ENCODE measurements at places on chromosomes 5 and 9. TPM values are rescaled to one million over a fixed set of nuclear protein-coding genes. Genes with fewer than 3 reads are reported as not detected.

GRCh38 chr9:131511416-131511815, 8.7 kb downstream of the POMT1 start:
- no peak overlapping the region for H3K4me3 ChIP-seq
- H3K36me3 ChIP-seq = peaks cover 51% of the 10 kb centered on the region
- H3K27me3 ChIP-seq = no peaks in the 10 kb centered on the region
- H3K27ac ChIP-seq = no peak overlapping the region
- peaks cover 18% of the 10 kb centered on the region for H3K4me1 ChIP-seq

- H3K27me3 ChIP-seq = no peaks in the 10 kb centered on the region
- no peaks in the 10 kb centered on the region for H3K36me3 ChIP-seq
- H3K27ac ChIP-seq = no peak overlapping the region
- DNase-seq = no peak
Observed at GRCh38 chr9:136616948-136617695, 45.6 kb upstream of the EGFL7 start.

DNA sequence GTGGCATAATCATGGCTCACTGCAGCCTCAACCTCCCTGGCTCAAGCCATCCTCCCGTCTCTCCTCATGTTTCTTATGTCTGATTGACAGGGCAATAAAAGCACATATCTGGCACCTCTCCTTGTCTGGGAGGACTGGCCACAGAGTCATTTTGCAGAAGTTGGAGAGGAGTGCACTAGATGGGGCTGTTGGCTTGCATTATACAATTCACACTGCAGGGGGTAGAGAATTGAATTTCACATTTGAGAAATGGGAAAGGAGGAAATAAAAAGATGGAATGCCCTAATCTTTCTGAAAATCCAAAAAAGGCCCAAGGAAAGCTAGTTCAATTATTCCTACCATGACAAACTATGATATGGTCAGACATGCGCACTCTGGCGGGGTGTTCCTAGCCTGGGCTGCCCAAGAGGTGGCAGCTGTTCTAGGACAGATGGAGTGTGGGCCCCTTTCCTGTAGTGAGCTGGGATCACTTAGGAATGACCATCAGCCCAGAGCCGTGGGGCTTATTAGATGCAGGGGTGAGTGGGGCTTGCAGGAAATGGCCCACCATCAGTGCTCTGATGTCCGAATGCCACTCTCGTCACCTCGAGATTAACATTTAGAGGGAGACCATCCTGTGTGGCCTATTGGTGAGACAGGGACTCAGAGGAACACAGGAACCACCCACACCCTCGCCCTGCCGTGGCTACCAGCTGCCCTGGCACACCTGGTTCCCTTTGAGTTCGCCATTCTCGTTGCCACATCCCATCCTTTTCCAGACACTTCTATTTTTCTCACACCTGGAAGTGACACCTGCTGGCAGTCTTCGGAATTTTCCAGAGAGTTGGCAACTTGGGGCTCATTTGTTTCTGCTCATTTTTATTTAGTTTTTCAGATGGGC, 21.8 kb upstream of the ANKRD18A start:
- H3K4me1 ChIP-seq = no peaks in the 10 kb centered on the region
- no peak overlapping the region for H3K27ac ChIP-seq
- DNase-seq = no peak

DNA sequence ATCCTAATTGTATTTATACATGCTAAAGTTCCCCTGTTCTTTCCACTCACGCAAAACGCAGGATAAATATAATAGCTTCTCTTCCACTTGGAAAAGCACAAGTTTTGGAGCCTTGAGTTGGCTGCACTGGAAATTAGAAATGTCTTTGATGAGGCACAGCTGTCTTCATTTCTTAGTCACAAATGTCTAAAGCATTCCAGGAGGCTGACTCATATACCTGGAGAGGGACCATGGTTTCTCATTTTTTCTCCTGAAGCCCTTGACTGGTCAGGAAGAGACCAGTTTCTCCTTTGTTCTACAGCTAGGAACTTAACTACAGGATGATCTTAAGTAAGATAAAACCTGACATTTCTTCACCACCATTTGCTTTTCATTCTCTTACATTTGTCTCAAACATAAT, 16.2 kb downstream of the MTX3 start:
- H3K4me3 ChIP-seq = no peak overlapping the region
- H3K27ac ChIP-seq = no peak overlapping the region
- DNase-seq = no peak
- no peaks in the 10 kb centered on the region for H3K4me1 ChIP-seq
- peaks cover 16% of the 10 kb centered on the region for H3K36me3 ChIP-seq

DNA sequence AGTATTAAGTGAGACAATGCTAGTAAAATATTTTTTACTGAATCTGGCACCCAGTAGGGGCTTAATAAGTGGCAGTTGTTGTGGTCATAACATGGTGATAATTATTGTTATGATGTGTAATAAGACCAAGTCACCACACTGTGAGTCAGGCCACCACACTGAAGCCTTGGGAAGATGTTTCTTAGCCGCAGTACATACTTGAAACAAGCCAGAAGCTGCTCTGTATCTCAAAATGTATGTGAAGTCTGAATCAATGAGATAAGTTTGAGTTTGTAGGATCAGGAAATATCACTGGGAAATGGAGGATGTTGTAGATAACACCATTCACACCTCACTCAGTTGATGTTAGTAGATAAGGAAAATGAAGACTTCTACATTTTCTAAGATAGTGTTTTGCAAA, 51.3 kb upstream of the PTPN3 start:
- H3K27me3 ChIP-seq = no peaks in the 10 kb centered on the region
- H3K36me3 ChIP-seq = no peaks in the 10 kb centered on the region
- no peak for DNase-seq
- H3K4me1 ChIP-seq = no peaks in the 10 kb centered on the region
- no peak overlapping the region for H3K4me3 ChIP-seq

DNA sequence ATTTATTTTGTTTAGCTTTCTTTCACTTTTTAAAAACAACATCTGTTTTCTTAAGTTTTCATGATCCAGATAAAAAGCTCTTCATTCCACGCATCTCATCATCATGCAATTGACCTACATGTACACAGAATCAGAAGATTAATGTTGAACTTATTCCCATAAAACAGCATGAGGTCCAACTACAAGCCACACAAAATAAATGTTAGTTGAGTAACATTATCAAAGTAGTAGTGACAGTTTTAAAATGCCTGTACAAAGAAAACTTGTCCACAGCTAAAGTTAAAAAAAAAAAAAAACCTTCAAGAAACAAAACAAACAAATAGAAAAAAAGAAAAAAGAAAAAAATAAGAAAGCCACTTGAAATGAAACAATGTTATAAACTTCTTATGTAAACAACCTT, 846.3 kb downstream of the TLE1 start:
- no peaks in the 10 kb centered on the region for H3K36me3 ChIP-seq
- H3K27ac ChIP-seq = no peak overlapping the region
- H3K27me3 ChIP-seq = no peaks in the 10 kb centered on the region
- H3K4me1 ChIP-seq = no peaks in the 10 kb centered on the region

GRCh38 chr5:83740741-83741140, 20.1 kb upstream of the HAPLN1 start:
- H3K27ac ChIP-seq = no peak overlapping the region
- H3K4me3 ChIP-seq = no peak overlapping the region
- no peak for DNase-seq
- peaks cover 3% of the 10 kb centered on the region for H3K4me1 ChIP-seq

DNA sequence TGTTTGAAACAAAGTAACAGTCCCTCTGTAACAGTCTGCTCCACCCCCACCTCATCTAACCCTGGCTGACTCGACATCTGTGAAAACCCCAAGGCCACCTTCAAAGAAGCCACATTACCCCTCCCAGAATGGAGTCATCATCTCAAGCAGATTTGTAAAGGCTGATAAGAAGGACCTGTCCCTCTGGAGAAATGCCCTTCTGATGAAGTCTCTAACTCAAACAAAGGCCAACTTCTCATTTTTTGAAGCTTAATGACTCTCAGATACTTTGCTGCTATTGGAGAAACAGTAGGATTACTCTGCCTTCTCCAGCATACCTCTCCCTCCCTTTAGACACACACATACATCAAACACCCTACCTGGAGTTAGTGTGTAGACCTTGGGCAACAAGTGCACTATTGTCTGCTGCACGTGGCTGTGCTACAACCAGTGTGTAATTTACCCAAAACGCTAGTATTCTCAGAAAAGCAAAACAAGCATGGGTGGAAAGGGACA, 5.3 kb upstream of the SUSD1 start:
- no peaks in the 10 kb centered on the region for H3K36me3 ChIP-seq
- no peak overlapping the region for H3K27ac ChIP-seq
- H3K4me3 ChIP-seq = no peak overlapping the region
- peaks cover 19% of the 10 kb centered on the region for H3K4me1 ChIP-seq
- H3K27me3 ChIP-seq = no peaks in the 10 kb centered on the region

QSOX2 gene
- 85.0 TPM for polyA plus RNA-seq

SMC2 gene
- 1.6 TPM for polyA plus RNA-seq

ECM2 gene
- polyA plus RNA-seq = 0.09 TPM

TMEM252 gene
- not detected for polyA plus RNA-seq

THBS4 gene
- 0.49 TPM for polyA plus RNA-seq

CDH6 gene
- not detected for polyA plus RNA-seq

ASB6 gene
- 27.9 TPM for polyA plus RNA-seq

RBM18 gene
- 13.4 TPM for polyA plus RNA-seq

All from B cell (primary cell).